Effector CD4-positive, alpha-beta T cell (primary cell): ENCODE measurements at places on chromosomes 5 and 9.

GRCh38 chr5:92633875-92634487, 947.0 kb downstream of the NR2F1-AS1 start:
- no peak for DNase-seq

GRCh38 chr9:112352209-112352608, 18.8 kb upstream of the PTBP3 start:
- no peak for DNase-seq

DNA sequence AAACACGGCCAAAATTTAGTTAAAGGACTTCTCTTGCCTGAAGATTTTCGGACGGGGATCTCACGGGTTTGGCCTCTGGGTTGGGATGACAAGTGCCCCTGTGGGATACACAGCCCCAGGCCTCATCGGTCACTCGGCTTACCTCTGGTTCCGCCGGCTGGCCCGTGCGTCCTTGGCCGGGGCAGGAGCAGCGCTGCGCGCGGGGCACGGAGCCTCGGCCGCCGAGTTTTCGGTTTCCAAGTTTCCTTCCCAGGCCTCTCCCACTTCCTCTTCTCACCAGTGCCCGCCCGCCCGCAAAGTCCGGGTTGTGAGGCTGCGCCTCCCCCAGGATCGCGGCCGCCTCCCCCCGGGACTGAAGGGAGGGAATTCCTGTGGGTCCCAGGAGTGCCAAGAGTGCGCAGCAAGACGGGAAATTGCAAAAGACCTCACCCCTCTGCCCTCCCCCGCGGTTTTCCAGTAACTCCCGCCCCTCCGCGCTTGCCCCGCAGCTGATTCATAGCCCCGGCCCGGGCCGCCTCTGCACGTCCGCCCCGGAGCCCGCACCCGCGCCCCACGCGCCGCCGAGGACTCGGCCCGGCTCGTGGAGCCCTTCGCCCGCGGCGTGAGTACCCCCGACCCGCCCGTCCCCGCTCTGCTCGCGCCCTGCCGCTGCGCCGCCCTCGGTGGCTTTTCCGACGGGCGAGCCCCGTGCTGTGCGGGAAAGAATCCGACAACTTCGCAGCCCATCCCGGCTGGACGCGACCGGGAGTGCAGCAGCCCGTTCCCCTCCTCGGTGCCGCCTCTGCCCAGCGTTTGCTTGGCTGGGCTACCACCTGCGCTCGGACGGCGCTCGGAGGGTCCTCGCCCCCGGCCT, at the start of gene OSMR:
Gene OSMR (plus strand): TSS at position 487 of the 853 bp plus-strand sequence. CDS start 23,033 bp downstream, outside the sequence.
- no peak for DNase-seq

DNA sequence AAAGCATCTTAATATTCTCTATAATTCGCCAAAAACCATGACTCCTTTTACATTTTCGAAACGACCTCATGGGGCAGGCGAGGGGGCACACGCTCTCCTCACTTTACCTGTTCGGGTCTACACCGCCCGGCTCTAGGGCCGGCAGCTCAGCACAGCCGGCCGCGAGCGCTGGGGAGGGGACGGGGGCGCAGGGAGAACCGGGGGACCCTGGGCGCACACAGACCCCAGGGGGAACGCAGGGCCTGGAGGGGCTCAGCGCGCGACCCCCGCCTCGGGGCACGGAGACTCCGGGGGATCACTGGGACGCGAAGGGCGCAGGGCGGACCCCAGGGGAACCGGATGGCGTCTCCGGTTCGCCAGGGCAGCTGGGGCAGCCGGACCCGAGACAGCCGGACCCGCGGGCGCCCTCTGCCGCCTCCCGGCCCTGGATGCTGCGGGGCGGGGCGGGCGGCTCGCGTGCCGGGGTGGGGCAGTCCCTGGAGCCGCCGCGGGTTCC, at the start of gene AHRR:
Gene AHRR (plus strand): TSS at position 485 of the 496 bp plus-strand sequence. CDS start 22,189 bp downstream, outside the sequence.
- no peak for DNase-seq

DNA sequence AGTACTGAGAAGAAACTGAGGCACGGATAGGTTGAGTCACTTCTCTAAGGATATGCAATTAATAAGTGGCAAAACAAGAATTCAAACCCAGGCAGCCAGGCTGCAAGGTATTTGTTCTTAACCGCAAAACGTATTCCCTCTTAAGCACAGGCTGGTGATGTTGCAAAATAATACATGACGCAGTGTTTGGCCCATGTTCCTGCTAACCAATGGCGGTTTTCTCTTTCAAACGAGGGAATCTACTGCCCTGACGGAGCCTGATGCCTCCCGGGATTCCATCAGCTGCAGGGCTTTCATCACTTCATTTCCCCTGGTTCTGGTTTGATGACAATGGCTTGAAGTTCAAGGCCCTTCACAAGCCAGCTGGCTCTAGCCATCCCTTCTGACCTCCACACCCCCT, 154.8 kb downstream of the SLIT3 start:
- DNase-seq: no peak

GRCh38 chr9:136430588-136431234, 8.9 kb downstream of the INPP5E start:
- DNase-seq: no peak

GRCh38 chr9:72044095-72044494, 16.3 kb downstream of the C9orf57 start:
- no peak for DNase-seq

DNA sequence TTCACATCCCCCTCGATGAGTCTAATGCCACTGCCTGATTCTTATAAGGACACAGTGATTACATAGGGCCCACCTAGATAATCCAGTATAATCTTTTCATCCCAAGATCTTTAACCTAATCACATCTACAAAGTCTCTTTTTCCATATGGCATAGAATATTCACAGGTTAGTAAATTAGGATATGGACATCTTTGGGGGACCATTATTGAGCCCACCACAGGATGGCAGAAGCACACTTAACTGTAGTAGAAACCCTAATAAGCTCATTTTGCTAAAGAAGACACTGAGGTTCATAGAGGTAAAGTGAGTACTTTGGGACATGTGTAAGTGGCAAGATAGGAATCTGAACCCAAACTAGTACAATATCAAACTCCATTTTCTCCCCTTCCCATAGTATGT, 38.9 kb downstream of the ASTN2 start:
- DNase-seq: no peak

DNA sequence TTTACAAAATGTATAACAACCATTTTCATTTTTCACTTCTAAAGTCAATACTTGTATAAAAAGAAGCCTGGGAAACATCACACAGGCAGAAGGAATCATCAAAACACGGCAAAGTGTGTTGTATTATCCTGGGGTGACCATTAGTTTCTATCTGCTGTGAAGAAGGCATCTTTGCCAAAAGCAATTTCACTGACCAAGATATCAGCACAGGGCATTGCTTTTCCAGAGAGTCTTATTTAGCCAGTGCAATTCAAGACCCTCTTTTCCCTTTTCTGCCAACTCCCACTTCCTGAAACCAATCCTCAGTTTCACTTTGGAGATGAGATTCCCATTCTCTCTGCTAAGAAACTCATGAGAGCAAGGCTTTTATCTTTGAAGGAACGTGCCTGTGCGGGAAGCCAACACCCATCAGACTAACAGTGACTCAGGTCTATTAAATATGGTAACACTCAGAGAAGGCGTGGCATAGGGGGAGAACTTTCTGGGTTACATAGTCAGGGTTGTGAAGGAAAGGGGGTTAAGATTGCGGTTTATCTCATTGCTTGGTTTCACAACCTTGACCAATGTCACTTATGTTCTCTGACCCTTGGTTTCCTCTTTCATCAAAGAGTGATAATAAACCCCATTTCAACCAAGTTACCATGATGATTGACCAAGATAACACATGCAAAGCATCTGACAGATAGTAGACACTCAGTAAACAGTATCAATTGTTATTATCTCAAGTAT, 666.9 kb upstream of the KLF4 start:
- DNase-seq: no peak

DNA sequence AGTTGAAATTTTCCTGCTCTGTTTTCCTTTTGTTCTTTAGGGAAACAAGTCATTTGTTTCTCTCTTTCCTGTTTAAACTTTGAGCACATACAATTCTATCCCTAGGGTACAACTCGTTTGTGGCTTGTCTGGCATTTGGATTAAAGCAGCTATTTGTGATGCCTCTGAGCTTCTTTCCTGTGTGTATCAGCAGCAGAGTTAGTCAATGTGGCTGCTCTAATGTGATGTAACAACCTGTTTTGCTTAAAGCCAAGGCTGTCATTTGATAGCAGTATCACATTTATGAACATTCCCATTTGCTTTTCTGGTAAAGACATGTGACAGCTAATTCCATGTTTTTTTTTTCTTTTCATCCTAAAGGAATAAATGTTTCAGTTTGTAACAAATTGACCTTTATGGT, 314.3 kb upstream of the CHD1 start:
- DNase-seq: no peak

GRCh38 chr9:130189840-130190239, 17.6 kb downstream of the NCS1 start:
- DNase-seq: no peak
